ENCODE measurements at places on chromosomes 16 and 17.

- no peak for DNase-seq
Measured at GRCh38 chr16:75943705-75944514, 217.6 kb upstream of the CPHXL start.

DNA sequence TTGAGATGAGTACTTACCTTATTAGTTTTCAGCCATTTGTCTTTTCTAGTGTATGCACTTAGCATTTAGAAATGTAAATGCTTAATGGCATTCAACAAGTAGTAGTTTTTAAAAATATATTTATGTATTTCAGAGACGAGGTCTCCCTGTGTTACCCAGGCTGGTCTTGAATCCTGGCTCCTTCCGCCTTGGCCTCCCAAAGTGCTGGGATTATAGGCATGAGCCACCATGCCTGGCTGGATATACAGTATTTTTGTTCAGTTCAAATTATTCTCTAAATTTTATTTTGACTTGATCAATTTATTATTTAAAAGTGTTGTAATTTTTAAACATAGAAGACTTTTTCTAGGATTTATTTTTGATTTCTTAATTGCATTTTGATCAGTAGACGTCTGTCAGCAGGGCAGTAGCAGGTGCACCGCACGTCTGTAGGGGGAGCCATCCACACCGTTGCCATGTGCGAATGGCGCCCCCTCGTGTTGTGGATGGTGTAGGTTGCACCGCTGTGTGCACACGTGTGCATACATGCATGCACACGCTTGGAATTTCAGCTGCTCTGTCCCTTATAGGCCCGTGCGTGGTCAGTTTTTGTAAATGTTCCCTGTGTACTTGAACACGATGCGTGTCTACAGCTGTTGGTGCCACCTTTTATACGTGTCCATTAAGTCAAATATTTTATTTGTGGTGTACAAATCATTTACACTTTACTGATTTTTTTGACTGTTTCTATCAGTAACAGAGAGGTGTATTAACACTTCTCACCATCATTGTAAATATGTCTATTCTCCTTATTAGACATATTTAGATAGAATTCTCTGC, 30.6 kb downstream of the RPTOR start:
- peak; percentile 89 for DNase-seq

- no peak for DNase-seq
Measured at GRCh38 chr17:36791150-36791941, 145.9 kb upstream of the LHX1 start.

GRCh38 chr16:66605979-66606751, 1.7 kb downstream of the CMTM3 start:
- DNase-seq, result no peak

- no peak for DNase-seq
Measured at GRCh38 chr17:61362396-61362795, 37.2 kb upstream of the TBX2 start.

DNA sequence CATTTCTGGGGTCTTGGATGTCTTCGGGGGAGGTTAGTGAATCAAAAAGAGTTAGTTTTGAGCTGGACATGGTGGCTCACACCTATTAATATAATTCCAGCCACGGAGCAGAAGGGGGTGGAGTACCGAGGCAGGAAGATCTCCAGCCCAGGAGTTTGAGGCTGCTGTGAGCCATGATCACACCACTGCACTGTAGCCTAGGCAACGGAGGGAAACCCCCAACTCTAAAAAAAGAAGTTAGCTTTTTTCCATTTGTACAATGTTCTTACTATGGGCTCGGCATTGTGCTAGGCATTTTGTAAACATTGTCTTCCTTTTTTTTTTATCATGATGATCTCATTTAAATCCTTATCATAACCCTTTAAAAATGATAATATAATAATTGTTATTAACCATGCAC, 8.3 kb upstream of the SNF8 start:
- no peak for DNase-seq

DNA sequence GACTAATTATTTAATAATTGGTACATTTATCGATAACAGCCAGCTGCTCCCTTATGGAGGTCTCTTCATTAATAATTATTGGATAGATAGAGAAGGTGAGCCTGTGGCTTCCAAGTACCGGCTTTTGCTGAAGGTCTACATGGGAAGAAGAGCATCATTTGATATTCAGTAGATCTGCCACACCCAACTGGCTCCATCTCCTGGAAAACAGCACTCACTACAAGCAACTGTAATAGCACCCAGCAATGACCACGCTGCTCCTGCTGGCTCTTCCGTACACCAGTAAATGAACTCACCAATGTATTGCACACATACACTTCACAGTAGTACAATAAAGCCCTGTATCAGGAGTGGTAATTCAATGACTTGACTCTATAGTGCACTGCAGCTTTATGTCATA, 19.5 kb downstream of the MARVELD3 start:
- no peak for DNase-seq

- DNase-seq, result no peak
Measured at GRCh38 chr16:80459331-80459777, 81.4 kb upstream of the DYNLRB2 start.

DNA sequence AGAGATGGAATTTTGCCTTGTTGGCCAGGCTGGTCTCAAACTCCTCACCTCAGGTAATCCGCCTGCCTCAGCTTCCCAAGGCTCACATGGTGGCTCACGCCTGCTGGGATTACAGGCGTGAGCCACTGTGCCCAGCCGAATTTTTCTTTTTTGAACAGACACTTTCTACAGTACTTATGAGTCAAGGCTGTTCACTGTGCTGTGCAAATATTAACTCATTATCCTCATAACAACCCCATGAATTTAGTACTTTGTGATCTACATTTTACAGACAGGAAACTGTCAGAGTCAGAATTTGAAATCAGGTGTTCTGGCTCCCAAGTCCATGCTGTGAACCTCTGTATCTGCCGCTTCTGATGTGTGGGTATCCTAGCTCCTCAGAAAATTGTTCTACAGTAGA, 25.7 kb upstream of the RASL10B start:
- no peak for DNase-seq

GRCh38 chr17:74148446-74148845, 55.0 kb upstream of the RPL38 start:
- no peak for DNase-seq

DNA sequence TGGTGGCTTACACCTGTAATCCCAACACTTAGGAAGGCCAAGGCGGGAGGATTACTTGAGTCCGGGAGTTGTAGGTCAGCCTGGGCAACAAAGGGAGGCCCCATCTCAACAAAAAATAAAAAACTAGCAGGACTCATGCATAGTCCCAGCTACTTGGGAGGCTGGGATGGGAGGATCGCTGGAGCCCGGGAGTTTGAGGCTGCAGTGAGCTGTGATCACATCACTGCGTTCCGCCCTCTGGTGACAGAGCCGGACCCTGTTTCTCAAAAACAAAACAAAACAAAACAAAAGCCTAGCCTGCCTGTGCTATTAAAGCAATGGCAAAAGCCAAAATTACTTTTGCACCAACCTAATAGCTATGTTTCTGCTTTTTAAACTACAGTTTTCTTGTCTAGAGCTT, 1.5 kb downstream of the FCSK start:
- DNase-seq, result no peak

GRCh38 chr17:20896153-20896649, 146.6 kb downstream of the USP22 start:
- DNase-seq, result peak; percentile 10

GRCh38 chr17:78736526-78737079, 45.5 kb downstream of the CYTH1 start:
- DNase-seq, result no peak

DNA sequence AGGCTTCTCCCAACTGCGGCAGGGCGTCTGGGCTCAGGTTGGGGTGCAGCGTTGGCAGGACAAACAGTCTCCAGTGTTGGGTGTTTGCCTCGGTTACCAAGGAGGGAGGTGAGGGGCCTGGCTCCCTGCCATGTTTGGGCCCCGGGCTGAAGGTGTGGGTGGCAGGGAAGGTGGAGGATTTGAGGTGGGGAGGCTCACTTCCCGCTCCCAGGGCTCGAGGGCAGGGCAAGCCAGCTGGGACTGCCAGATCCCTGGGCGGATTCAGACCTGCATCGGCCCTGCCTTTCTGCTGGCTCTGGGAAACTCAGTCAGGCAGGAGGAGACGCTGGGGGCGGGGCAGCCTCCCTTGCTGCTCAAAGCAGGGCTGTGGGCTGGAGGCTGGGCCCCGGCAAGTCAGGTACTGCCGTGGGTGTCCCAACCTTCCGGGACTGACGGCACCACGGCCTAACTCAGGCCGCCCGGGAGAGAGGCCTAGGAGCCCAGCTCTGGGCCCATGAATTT, 31.3 kb upstream of the KRT17 start:
- DNase-seq, result no peak

- DNase-seq, result no peak
Measured at GRCh38 chr17:8401107-8401506, 3.5 kb upstream of the RNF222 start.

DNA sequence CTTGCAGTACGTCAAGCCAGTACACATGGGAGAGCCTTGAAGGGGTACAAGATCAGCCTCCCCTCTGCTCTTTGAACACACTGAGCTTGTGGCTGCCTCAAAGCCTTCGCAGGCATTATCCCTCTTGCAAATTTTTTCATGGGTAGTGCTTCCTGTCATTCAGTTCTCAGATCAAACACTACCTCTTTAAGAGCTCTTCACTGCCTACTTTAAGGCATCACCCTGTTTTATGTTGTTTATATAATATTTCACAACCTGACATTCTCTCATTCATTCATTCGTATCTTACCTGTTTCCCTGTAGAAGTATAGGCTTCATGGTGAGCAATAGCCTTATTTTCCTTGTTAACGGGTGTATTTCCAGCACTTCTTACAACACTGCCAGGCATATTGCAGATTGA, 269.1 kb downstream of the CDH13 start:
- DNase-seq, result no peak

GRCh38 chr17:11094331-11094730, 146.7 kb upstream of the SHISA6 start:
- DNase-seq, result no peak

GRCh38 chr17:10757067-10757466, 27.2 kb upstream of the TMEM220 start:
- no peak for DNase-seq

DNA sequence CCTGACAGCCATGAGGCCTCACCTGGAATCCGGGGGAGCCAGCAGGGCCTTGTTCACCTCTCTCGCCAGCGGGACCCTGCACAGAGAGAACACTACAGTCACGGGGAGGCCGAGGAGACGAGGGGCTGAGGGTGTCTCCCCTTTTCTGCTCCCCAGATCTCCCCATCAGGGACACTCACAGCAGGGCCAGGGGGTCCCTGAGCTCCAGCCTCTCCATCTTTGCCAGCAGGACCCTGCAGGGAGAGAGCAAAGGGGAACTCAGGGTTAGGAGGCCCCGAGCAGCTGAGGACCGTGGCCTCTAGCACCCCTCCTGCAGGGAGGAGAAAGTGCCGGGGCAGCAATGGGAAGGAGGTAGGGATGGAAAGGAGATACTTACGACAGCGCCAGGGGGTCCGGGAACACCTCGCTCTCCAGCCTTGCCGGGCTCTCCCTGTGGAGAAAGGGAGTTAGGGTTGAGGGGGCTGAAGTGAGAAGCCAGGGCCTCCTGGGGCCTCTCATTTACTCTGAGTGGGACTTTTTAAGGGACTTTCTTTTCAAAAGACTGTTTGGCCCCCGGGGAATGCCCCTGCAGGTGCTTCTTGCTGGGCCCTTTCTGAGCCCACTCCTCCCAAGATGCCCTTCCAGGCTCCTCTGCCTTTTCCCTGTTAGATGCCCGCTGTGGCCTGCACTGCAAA, 8.7 kb downstream of the COL1A1 start:
- DNase-seq, result no peak

- DNase-seq, result no peak
Measured at GRCh38 chr16:49701789-49702494, 154.0 kb downstream of the ZNF423 start.

DNA sequence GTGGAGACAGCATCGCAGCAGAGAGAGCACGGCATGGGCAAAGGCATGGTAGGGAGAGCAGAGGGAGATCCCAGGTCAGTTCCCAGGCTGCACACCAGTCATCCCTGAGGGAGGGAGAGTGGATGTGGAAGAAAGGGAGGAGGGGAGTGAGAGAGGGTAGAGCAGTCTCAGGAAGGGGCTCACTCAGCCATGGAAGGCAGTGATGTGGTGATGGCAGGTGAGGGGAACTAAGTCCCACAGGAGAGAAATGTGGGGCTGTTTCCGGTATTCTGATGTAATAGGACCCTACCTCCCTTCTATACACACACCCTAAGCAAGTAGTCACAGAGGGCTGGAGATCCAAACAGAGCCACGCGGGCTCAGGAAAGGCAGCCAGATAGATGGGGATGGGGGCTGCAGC, 500.3 kb upstream of the CDH11 start:
- DNase-seq, result no peak

GRCh38 chr16:2904922-2905240, 6.8 kb upstream of the FLYWCH1 start:
- no peak for DNase-seq

DNA sequence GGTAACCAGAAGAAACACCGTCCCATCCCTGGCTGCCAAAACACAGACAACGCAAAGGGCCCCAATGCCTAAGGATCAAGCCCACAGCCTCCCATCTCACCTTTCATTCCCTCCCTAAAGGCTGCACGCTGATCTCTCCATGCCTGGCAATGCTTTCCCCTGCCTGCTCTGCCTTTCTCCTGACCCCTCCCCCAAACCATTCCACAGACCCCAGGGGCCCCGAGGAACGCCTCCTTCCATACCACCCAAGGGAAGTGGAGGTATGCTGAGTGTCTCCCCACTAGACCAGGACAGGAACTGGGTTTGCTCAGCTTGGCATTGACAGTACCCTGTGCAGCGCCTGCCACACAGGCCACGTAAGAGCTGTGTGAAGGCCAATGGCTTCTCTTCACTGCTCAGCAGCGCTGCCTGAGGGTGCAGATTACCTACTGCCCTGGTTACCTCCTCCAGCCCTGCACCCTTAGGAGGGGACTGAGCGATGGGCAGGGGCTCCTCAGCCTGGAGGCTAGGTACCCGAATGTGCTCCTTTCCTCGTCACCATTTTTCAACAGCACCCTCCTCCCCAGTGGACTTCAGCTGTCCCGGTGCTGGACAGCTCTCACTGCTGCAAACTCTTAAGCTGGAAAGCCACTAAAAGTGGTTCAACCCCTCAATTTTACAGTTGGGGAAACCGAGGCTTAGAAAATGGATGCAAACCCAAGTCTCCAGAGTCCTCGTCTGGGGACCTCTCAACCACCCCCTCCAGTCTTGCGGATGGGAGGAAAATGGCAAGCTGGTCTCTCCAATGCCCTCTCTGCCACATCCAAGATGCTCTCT, 45.0 kb downstream of the SRCIN1 start:
- no peak for DNase-seq

- no peak for DNase-seq
Measured at GRCh38 chr17:8472663-8473062, 37.0 kb downstream of the NDEL1 start.

DNA sequence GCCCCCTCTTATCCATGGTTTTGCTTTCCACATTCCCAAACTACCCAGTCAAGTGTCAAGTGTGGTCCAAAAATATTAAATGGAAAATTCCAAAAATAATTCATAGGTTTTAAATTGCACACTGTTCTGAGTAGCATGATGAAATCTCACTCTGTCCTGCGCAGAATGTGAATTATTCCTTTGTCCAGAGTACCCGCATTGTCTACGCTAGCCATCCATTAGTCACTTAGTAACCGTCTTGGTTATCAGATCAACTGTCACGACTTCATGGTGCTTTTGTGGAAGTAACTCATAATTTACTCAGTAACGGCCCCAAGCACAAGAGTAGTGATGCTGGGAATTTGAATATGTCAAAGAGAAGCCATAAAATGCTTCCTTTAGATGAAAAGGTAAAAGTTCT, 94.9 kb downstream of the SLC39A11 start:
- DNase-seq, result no peak
